ENCODE measurements at places on chromosomes 12 and 14.

DNA sequence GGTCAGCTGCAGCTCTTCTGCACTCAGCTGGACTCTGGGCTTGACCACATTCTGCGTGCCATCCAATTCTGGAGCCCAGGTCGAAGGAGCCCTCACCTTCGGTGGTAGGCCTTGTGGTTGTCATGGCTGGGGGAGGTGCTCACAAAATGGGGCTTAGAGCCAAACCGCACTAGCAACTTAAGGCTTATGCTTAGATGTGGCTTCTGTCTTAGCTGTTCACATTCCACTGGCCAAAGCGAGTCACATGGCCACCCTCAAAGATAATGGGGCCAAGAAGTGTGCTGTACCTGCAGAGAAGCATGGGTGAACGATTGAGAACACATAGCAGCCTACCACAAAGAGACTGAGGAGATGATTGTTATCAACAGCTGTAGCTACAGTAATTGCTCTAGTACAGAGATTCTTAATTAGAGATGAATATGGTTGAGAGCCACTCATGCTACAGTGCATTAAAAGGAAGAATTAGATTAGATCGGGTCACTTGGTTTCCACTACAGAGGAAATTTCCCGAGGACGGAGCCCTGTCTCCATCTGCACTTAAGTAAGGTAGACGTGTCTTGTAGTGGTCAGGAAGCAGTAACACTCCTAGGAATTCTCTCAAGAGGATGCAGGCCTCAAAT, 334.6 kb upstream of the FKBP4 start:
- DNase-seq: no peak

DNA sequence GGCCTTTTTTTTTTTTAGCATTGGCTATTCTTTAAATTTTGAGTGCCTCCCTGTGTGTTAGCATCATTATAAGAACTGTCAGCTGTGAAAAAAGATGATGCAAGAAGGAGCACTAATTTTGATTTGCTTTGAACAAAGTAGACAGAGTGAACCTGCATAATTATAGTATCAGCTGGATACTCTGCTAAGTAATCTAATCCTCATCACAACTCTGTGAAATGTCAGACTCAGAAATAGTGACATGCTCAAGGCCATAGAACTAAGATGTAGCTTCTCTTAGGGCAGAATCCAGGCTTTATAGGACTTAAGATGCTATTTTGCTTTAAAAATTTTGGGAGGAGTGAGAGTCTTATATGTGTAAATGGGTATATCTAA, 31.9 kb downstream of the FBXO34 start:
- DNase-seq: no peak

DNA sequence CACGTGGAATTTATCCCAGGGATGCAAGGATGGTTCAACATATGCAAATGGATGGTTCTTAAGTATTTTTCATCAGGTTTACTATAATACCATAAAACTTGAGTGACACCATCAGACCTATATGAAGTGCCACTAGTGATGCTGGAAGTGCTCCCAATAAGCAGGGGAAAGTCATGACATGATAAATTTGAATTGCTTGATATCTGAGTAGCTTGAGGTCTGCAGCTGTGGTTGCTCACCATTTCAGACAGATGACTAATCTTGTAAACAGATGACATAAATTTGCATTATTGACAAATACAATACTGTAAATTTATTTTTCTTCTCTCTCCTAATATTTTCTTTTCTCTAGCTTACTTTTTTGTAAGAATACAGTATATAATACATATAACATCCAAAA, 13.7 kb upstream of the PRPF39 start:
- DNase-seq: no peak

DNA sequence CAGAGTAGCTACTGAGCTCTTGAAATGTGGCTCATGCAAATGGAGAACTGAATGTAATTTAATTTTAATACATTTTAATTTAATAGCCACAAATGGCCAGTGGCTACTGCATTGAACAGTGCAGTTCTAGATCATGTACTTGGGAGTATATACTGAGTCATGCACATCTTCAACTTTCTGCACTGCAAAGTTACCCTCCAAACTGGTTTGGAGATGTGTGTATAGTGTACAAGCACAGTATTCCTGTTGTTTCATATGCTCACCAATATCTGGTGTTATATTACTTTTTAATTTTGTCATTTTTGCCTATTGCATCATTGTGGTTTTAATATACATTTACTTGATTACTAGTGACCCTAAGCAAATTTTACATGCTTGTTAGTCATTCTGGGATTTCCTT, 372.8 kb downstream of the NELL2 start:
- DNase-seq: no peak

DNA sequence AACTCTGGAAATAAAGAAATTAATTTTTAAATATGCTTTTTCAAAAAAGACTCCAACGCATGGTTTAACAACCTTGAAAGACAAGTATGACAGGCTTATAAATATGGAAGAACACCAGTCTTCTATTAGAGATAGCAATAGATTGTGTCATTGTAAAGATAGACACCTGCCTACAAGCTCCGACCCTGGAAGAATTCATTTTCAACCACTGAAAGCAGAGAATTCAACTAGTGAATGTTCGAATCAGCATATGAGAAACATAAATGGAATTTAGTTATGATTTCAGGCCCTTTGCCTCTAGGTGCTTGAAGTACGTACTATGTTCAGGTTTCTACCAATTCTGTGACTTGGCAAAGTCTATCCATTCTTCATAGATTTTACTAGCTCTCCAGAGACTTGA, 244.5 kb downstream of the DPY19L2 start:
- DNase-seq: no peak

DNA sequence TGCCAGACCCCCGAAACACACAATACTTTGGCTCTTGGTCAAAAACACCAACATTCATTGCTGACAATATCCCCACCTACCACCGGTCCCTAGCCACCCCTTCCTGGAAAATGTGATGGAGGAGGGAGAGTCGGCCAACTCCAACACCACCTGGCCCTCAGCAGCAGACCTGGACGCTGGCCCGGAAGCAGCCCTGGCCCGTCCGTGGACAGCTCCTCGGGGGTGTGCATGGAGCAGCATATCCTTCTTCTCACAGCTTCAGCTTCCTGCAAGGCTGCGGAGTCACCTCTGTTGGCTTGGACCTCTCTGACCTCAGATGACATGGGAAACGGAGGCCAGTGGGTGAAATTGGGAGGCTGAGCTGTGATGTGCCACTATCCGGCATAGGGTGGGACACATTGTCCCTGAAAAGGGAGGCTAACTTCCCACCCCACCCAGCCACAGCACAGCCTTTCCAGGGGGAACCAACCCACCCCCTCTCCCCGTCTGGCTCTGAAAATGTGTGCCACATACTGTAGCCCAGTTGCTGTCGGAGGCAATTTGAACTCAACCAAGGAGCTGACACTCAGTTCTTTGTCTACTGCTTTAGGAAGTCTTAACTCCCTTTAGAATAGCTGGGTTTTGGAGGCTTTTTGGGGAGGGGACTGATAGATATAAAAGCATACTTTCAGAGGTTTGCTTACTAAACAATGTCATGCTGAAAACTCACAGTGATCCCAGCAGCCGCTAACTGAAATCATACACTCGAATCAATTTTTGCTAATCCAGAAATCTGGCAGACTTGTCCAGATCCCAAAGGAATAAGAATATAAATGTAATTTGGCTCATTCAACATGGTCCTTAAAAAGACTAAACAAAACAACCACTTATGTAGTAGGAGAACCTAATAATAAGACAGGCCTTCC, 43.1 kb upstream of the LTA4H start:
- DNase-seq: no peak

DNA sequence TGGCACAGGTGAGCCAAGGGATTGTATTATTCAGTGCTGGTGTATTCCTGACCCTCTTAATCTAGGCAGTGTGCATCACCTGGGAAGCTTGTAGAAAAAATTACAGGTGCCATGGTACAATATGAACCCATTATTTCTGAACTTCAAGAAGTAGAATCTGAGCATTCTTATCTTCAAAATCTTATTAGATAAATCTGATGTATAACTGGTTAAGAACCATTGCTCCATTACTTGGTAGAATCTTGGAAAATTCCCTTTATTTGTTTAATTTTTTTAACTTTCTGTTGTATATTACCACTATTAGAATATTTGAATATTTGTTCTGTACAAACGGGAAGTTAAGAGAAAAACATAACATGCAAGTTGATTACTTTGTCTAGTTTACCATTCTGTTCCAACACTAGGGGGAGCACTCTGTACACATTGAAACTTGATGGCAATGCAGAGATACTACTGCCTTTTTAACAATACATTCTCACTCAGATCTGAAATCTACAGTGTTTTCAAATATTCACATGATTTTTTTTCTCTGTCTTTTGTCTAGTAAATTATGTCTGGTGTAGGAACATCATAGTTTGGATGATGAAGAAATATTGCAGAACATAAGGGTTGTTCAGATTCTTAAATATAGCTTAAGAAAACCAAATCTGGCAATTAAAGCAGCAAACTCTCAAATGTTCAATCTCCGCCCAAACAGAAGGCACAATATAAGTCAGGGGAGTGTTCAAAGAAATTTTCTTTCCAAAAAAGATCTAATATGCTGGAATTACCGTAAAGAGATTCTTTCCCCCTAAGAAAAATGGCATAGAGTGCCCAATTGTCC, 196.6 kb downstream of the PCNX1 start:
- peak; percentile 63 for DNase-seq

DNA sequence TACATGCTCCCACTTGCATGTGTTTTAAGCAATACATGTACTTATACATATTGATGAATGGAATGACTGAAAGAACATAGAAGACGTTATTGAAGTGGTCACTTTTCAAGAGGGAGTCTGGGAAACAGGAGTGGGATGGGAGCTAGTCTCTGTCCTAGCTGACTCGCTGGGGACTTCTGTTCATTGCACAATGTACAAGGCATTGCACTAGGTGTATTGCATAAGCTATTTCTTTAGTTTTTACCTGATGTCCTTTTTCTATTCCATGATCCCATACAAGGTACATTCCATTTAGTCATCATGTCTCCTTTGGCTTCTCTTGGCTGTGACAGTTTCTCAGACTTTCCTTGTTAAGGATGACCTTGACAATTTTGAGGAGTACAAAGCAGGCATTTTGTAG, 4.0 kb upstream of the MYO1H start:
- DNase-seq: no peak
